ENCODE measurements at places on chromosomes 11 and 22. TPM values are rescaled to one million over a fixed set of nuclear protein-coding genes. Genes with fewer than 3 reads are reported as not detected.

DNA sequence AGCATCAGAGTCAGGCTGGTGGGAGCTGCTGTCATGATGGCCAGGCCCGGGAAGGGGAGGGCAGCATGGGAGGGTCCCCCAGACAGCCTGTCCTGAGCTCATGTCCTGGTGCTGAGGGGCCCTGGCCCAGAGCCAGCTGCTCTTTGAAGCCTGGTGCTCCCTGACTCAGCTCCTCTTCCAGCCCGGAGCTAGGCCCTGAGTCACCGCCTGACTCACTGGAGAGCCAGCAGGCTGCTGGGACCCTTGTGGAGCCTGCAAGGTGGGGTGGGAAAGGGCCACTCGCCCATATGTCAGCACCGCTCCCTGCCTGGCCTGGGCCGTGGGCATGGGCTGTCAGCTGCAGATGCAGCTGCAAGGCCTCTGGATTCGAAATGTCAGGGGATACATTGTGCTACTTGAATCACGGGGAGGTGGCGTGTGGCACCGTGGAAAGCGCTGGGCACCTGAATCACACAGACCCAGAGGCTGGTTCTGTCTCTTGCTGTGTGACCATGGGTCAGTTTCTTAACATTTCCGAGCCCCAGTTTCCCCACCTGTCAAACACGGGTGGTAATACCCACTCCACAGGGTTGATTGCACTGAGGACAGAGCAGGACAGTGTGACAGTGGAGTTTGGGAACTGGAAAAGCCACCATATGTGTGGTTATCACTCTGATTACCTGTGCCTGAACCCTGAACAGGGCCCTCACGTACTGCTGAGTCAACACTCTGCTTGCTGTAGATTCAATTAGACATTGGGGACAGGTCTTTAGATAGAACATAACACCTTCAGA lies 4.4 kb downstream of the CACNA1I start:
- no peak for DNase-seq

- DNase-seq, result peak; percentile 55
These were observed 14.3 kb upstream of the EFCAB6 start for GRCh38 chr22:43826142-43827002.

Gene BIK
- polyA plus RNA-seq, result not detected

- DNase-seq, result no peak
These were observed 33.9 kb downstream of the ISX start for GRCh38 chr22:35099883-35100282.

Gene TMEM191C
- 0.27 TPM for polyA plus RNA-seq

- DNase-seq, result no peak
These were observed 186.3 kb upstream of the B3GAT1 start for GRCh38 chr11:134598368-134598767.

- DNase-seq, result no peak
These were observed 3.0 kb downstream of the MLC1 start for GRCh38 chr22:50082197-50082715.

DNA sequence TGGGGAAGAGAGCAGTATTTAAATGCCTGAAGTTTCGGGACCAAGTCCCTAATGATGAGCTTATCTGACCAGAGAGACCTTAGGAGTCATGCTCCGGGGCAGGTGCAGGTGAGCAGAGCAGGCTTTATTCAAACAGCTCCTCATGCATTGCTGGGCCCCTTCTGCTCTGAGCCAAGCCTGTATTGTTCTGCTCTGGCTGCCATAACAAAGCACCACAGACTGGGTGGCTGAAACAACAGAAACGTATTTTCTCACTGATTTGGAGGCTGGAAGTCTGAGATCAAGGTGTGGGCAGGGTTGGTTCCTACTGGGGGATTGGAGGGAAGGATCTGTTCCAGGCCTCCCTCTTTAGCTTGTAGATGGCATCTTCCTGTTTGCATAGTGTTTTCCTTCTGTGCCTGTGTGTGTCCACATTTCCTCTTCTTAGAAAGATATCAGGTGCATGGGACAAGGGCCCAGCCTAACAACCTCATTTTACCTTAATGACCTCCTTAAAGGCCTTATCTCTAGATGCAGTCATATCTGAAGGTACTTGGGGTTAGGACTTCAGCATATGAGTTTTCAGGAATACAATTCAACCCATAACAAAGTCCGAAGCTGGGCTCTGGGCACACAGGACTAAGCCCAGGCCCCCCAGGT lies 97.1 kb upstream of the PARVA start:
- no peak for DNase-seq
